ENCODE measurements at places on chromosomes 4 and X.

- no peak for DNase-seq
These were observed 24.2 kb downstream of the FNIP2 start for GRCh38 chr4:158793021-158793420.

DNA sequence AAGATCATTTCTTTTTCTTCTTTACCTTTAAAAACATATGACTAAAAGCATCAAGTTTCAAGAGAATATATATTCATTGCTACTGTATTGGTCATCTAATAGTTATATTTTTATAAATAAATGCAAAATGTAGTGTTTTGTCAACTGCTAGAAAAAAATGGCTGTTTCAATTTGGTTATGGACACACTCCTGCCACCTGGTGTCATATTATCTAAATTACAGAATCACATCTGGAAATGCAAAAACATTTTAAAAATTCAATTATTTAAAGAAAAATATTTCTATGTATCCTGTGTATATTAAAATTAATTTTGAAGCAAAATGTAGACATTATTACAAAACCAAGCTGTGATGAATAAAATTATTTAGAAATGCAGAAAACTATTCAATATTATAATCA is 329.4 kb upstream of the PCDH18 start:
- no peak for DNase-seq

- DNase-seq, result no peak
These were observed 61.1 kb downstream of the ABCG2 start for GRCh38 chr4:88097301-88097700.

GRCh38 chr4:105128208-105128607 is 18.5 kb upstream of the TET2 start:
- DNase-seq, result no peak

- DNase-seq, result no peak
These were observed 32.7 kb upstream of the CASK start for GRCh38 chrX:41956027-41956426.

DNA sequence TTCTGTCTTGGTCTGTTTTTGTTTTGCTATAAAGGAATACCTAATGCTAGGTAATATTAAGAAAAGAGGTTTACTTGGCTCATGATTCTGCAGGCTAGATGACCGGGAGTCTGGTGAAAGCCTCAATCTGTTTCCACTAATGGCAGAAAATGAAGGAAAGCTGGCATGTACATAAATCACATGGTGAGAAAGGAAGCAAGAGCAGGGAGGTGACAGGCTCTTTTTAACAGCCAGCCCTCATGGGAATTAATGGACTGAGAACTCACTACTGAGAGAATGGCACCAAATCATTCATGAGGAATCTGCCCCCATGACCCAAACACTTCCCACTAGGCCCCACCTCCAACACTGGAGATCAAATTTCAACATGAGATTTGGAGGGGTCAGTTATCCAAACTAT is 27.6 kb downstream of the SATL1 start:
- no peak for DNase-seq

- DNase-seq, result no peak
These were observed 25.9 kb downstream of the NOP14 start for GRCh38 chr4:2937146-2937857.

GRCh38 chr4:106522839-106523238 is 154.3 kb upstream of the GIMD1 start:
- DNase-seq, result no peak

DNA sequence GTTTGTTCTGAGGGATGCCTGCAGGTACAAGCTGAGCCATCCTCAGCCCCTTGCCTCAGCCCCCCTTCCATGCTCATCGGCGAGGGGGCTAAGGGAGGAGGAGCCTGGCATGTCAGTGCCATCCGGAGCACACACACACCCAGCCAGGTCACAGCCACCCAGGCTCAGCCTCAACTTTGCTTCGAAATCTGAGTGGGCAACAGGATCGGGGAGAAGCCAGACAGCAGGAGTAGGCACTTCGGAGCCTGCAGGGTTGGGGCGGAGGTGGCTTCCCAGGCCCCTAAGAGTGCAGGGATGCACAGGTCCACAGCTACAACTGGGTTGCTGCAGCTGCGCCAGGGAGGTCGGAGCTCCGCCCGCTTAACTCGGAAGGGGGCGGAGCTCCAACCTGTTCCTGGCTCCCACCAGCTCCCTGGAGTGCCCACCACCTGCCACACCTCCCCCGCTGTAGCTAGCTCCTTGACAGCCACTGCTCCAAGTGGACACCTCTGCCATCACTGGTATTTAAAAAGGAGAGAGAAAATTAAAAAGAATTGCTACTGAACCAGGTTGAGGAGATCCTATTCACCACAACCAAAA is 192.9 kb upstream of the GALNT7 start:
- DNase-seq, result no peak

DNA sequence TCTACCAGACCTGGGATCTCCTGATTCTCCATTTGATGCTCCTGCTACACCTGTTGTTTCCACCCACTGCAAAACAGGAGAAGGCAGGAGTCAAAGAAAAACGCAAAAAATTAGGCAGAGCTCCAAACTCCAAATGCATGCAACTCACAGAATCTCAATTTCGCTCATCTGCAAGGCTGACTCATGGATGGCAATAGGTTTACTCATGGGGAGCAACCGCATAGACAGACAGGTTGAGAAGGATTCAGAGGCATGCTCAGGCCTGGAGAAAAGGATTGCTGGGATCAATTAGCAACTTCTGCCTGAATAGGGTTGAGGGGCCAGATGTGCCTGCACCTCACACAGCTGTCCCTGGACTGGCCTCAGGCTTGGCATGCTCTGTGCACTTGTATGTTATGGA is 231.0 kb downstream of the LDB2 start:
- DNase-seq, result no peak
